ENCODE measurements at places on chromosomes 4 and X.

DNA sequence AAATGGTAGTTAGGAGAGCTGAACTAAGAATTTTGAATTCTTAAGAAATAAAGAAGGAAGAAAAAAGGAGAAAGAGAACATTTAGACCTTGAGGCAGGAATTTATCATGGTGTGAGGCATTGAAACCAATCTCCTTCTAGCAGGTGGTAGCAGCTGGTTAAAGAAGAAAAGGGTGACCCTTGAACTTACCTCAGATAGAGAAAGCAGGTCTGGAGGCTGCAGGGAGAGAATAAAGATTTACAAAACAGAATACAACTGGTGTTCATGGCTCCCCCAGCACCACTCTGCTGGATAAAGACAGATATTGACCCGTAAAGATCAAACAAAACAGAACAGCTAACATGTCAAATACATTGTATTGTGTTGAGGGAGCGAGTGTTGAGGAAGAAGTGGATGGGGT, 56.0 kb downstream of the NCAPG start:
- DNase-seq, result no peak

DNA sequence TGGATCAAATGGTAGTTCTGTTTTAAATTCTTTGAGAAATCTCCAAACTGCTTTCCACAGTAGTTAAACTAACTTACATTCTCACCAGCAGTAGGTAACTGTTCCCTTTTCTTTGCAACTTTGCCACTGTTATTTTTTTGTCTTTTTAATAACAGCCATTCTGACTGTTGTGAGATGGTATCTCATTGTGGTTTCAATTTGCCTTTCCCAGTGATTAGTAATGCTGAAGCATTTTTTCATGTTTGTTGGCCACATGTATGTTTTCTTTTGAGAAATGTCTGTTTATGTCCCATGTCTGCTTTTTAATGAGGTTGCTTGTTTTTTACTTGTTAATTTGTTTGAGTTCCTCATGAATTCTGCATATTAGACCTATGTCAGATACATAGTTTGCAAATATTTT, 198.8 kb downstream of the RAB28 start:
- DNase-seq, result no peak

DNA sequence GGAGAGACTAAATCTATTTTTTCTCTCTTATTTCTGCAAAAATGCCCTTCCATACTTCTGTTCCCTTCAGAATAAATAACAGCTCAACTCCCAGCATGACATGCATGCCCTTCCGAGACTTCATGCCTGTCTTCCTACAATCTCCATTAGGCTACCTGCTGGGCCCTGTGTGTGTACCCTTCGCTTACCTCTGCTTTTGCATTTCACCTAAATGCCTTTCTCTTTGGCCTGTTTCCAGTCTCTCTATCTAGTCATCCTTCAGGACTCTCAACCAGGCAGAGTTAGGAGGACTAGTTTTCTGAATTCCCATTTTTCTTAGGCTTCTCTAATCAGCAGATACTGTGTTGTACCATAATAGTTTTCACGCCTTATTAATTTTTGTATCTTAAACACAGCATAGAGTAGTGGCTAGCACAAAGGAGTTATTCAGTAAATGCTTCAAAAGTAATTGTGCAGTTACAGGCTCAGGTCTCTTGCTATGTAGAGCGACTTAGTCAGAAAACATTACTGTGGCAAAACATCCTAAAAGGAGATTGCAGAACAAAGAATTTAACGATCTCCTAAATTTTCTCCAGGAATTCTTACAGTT, 20.5 kb downstream of the SEPTIN11 start:
- DNase-seq, result no peak

DNA sequence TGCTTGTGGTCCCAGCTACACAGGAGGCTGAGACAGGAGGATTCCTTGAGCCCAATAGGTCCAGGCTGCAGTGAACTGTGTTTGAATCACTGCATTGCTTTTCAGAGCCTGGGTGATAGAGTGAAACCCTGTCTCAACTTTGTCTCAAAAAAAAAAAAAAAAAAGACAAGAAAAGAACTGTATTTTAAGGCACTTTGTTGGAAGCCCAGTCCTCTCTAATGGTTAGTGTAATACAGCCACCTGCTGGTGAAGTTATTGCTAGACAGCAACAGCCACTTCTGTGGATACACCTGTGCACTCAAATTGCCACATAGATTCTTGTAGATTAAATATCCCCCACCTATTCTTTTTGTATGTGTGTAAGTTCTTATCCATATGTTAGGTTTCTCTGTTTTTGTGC, 10.1 kb upstream of the FGG start:
- no peak for DNase-seq

GRCh38 chr4:76012388-76012801, 5.1 kb upstream of the CXCL9 start:
- no peak for DNase-seq

GRCh38 chr4:167883266-167883665, 209.1 kb upstream of the ANXA10 start:
- DNase-seq, result no peak

GRCh38 chr4:48226199-48226598, 43.4 kb downstream of the TEC start:
- no peak for DNase-seq

- no peak for DNase-seq
Observed at GRCh38 chr4:98482847-98483806, 175.3 kb downstream of the TSPAN5 start.

DNA sequence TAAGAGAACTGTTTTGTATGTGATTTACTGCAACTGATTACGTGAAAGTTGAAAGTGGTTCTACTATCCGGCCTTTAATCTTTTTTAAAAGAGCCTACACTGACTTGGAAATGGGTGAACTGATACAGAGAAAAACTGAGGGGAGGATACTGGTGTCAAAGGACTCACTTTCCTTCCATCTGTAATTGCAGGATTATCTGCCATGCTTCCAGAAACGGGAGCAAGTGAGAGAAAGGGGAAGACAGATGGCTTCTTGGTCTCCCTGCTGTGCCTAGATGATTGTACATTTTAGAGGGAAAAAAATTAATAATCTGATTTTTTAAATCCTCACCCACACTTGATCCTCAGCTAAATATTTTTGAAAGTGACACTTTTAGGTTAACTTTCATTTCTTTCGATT, 88.3 kb upstream of the GRID2 start:
- DNase-seq, result no peak

GRCh38 chr4:141652161-141652778, 15.9 kb downstream of the IL15 start:
- no peak for DNase-seq

DNA sequence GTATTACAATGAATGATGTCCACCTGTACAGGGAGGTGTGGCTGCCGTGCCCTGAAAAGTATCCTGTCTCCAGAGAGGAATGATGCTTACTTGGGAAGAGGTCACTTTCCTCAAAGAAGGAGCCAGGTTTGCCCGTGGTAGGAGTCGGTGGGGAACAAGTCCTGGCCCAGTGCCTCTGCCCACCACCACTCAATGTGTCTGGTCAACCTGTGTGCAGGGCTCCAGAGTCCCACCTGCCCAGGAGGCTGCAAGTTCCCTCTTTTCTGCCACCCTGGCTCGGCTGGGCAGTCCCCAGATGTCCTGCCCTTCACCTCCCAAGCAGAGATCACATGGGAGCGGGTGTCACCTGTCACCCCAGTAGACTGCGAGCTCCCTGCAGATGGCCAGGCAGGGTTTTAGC, 75.4 kb upstream of the C4orf50 start:
- DNase-seq, result no peak

DNA sequence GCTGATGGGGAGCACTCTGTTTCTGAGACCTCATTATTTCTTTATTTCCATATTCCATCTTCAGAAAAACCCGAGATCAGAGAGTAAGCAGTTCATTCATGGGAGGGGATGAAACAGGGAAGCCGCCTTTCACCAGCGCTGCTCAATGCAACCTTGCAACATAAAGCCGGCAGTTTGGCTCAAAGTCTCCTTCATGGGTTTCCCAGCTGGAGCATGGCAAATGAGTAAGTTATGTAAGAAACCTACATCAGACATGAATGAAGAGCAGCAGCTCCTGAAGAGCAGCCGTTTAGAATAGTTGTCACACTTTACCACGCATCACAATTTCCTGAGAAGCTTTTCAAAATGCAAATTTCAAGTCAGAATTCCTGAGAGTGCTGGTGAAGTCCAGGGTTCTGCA, 578.8 kb downstream of the FSTL5 start:
- DNase-seq, result no peak

GRCh38 chr4:121485190-121485804, 104.5 kb upstream of the QRFPR start:
- no peak for DNase-seq

DNA sequence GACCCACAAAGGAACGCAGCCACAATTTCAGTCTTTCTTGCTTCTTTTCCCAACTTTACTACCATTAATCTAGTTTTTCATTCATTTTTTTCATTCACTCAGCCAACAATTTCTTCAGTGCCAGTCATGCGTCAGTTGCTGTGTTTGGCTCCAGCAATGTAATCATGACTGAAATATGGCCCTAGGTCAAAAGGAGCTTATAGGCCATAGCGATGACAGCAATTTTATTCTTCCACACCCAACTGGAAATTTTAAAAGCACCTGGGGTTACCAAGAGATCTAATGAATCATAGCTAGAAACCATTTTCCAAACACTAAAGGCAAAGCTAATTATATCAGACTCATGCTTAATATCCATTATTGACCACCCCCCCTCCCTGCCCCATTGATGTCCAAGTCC, 29.8 kb upstream of the C1QTNF7 start:
- DNase-seq, result no peak

DNA sequence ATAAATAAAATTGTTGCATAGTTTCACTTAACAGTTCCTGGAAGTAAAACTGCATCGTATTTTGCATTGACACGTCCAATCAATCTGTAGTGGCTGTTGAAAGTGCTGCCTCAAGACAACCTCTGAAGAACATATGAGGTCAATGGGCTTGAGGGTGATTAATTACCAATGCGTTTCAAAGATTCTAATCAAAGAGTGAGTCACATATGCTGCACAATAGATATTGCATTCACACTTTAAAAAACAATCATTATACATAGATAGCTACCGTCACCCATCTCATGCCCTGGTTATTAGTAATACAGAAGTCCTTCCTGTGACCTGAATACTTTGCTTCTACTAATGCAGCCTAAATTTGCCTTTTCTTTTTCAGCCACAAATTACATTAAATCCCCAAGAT, 743.3 kb upstream of the SLIT2 start:
- DNase-seq, result no peak

- DNase-seq, result no peak
Observed at GRCh38 chr4:146524663-146525062, 2.9 kb upstream of the SLC10A7 start.

DNA sequence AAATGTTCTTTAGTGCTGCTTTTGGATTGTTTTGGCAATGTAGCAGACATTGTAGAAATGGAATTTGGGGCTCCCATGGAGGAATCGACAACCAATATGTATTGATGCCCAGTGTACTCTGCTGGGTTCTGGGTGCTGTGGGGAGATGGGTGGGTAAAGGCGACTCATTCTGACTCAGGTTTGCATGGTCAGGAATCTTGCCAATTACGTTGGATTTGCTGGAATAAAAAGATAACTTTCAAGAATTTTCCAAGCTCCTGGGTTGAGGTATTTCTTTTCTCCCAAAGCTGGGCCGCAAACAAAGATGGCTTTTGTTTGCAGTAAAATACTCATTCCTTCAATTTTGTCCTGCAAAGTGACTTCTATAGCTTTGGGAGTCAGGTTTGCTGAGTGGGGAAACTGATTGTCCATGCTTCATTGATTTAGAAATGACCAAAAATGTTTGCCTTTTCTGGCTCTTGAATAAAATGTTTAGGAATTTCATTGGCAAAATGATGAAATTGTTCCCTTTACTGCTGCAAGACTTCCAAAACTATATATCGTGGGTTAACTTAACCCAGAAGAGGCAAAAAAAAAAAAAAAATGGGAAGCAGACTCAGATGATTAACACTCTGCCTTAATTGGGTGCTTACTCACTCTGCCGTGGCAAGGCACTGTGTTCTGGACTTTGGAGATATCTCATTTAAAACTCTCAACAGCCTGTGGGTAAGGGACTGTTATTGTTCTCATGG, 57.0 kb downstream of the RTL9 start:
- no peak for DNase-seq

DNA sequence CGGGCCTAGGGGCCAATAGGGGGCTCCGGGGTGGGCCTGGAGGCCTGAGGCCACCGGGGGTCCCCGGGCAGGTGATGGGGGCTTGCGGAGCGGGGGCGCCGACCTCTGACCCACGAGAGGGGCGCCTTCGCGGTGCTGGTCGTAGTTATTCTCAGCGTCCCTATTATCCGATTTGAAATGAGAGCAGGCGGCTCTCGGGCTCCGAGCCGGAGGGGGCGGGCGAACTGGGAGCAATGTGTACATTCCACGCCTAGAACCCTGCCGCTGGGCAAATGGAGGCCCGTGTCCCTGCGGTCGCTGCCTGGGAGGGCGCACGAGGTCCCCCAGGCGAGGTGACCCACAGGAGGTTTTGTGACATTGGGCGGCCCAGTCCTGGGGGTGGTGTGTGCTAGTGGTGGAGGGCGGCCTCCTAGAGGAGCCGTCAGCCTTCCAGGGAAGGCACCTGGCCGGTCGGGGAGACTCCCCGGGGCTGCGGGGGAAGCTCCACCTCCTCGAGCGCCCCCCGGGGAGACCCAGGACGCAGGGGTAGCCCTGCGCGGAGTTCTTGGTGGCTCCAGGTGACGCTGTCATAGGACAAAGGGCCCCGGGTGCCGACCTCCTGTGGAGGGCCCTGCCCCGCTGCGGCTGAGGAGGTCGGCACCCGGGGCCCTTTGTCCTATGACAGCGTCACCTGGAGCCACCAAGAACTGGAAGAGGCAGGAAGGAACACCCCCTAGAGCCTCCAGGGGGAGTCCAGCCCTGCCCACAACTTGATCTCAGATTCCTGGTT, 102.6 kb upstream of the PRKX start:
- peak; percentile 1 for DNase-seq

DNA sequence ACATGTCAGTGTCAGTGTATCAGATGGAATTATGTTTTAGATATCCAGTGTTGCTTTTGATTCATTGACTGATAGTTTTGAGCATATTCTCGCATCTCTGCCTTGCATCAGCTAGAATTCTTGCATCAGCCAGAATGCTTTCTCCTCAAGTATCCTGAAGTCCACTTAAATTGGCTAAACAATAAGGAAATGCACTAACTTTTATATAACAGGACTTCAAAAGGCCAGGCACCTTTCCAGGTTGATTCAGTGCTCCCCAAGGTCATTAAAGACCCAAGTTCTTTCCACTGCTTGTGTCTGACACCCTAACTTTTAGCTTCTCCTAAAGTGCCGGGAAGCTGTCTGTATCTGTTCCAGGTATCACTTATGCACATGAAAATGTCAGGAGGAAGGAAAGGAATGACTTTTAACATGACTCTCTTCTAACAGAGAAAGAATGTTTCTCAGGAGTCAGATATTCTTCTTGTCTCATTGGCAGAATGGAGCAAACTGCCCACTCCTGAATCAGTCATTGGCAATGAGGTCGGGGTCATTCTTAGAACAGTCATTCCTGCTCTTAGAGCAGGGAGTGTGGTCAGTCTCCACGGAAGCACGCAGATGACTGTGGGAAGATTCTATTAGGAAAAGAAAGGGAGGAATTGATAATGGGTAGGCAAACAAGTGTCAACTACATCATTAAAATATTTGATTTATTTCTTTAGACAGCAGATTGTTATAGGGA, 92.9 kb upstream of the TLL1 start:
- no peak for DNase-seq

DNA sequence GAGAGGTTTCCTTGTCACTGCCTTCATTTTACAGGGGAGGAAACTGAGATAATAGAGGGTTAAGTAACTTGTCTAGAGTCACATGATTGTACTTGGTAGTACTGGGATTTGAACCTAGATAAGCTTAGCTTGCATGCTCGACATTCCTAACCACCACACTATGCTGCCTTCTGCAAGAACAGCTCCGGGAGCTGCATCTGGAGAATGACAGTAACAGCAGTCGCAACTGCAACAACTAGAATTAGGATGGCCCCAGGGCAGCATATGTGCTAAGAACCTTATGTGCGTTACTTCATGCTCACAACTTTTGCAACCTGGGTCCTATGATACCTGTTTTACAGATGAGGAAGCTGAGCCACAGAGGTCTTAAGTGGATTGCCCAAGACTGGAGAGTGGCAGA, 89.5 kb upstream of the LCORL start:
- no peak for DNase-seq

Data from activated effector memory CD4-positive, alpha-beta T cell treated with Interleukin-2 at 50 U/mL for 16 hours (primary cell).